Cerebellar nuclear complex (tissue), 1 donor: ENCODE measurements at places on chromosomes 5 and 9.

- no peak for DNase-seq
Measured at GRCh38 chr5:88108490-88109279, 160.0 kb downstream of the TMEM161B start.

DNA sequence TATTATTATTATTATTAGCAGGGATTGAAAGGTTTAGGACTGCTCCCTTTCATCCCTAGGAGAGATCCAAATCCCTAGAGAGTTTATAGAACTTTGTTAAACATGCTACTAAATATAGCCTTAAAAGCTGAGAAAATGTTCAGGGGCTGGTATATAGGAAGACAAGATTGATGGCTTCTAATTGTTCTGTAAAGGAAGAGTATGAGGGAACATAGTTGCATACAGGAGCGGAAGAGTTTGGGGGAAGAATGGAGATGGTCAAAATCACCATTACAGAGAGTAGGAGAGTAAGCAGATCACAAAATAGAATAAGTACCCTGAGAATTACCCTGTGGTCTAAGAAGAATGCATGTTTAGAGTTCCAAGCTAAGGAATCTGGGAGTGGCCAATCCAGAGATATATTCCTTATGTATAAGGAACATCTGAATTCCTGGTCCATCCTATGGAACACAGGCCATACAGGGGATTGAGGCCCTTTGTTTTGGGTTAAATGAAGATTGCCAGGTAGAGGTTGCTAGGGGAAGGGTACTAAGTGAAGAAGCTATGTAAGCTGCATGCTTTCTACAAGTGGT, 158.0 kb upstream of the APC start:
- no peak for DNase-seq

DNA sequence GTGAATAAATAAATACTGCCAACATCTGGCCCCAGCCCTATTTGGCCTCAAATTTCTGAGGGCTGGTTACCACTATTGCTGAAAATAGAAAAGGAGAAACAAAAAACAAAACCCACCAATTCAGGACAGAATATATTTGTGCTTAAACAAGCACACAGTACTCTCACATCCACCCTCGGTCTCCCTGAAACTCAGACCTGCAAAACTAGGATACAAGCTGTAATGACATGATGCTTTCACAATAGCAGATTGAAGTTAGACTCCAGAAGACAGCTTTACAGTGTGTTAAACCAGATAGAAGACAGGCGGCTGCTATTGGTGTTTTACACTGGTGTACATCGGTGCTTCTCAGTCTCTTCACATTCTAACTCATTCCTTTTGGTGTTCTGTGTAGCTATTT, 214.9 kb upstream of the DMRT1 start:
- DNase-seq: no peak

DNA sequence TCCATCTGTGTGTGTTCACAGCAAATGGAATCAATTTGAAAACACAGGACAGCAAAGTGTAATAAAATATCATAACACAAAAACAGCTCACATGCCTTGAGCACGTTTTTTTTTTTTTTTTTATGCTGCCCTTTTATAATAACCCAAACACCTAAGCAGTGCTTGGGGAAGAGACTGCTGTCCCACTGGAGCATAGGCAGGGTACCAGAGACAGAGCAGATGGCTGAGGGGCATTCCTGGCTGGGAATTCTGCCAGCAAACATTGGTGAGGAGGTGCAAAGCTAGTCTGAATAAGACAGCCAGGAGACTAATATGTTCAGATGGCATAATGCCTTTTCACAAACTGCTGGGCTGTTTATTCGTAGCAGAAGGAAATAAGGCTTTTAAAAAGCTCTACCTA, 58.1 kb upstream of the SV2C start:
- DNase-seq: no peak

- no peak for DNase-seq
Measured at GRCh38 chr5:85049020-85049419, 664.3 kb upstream of the EDIL3 start.

GRCh38 chr9:8157683-8158324, 358.2 kb upstream of the DMAC1 start:
- no peak for DNase-seq

GRCh38 chr5:169801324-169801777, 164.3 kb downstream of the DOCK2 start:
- no peak for DNase-seq

DNA sequence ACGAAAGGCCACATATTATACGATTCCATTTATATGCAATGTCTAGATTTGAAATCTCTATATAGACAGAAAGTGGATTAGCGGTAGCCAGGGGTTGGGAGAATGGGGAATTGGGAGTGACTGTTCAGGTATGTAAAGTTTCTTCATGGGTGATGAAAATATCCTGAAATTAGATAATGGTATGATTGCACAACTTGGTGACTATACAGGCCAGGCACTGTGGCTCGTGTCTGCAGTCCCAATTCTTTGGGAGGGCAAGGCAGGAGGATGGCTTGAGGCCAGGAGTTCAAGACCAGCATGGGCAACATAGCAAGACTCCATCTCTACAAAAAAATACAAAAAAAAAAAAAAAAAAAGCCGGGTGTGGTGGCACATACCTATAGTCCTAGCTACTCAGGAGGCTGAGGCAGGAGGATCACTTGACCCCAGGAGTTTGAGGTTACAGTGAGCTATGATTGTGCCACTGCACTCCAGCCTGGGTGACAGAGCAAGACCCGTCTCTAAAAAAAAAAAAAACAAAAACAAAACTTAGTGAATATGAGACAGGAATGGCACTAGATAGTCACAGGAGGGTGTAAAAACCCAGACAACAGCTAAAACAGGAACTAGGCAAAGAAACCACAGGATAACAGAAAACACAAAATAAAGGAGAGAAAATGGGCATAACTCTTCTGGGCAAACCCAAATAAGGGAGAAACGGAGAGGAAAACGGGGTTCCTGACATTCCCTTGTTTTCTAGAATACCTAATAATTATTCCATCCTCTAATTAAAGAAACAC, 72.1 kb upstream of the ZNF618 start:
- no peak for DNase-seq

- no peak for DNase-seq
Measured at GRCh38 chr5:156914371-156914737, 48.7 kb downstream of the TIMD4 start.

GRCh38 chr5:143979044-143979690, 167.2 kb downstream of the HMHB1 start:
- DNase-seq: no peak

DNA sequence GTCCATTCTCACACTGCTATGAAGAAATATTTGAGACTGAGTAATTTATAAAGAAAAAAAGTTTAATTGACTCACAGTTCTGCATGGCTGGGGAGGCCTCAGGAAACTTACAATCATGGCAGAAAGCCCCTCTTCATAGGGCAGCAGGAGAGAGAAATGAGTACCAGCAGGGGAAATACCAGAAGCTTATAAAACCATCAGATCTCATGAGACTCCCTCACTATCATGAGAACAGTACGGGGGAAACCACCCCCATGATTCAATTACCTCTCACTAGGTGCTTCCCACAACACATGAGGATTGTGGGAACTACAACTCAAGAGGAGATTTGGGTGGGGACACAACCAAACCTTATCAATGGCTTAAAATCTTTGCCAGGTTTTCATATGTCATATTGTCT, 20.3 kb upstream of the TENT4A start:
- no peak for DNase-seq

DNA sequence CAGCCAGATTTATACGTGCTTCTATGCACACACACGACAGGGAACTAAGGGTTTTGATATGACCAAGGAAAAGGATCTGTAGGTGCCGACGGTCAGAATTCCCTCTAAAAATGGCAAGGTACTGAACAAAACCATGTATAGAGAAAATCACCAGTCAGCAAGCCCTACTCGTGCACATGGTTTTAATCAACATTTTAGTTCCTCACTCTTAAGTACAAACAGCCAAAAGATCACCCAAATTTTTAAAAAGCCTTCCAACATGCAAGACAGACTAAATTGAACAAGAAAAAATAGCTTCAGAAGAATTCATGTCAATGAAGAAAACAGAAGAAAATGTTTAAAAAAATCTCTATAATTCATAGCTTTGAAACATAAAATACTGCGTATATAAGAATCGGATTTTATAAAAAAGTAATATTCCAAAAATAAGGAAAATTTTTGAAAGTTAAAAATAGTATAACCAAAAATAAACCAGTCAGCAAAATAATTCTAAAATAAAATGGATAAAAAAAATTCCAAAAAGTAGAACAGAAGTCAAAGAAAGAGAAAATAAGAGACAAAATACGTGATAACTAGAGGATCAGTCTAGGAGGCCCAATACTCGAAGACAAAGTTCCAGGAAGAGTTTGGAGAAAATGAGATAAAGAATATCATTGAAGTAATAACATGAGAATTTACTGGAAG, 43.0 kb upstream of the KCNV2 start:
- DNase-seq: no peak

- DNase-seq: no peak
Measured at GRCh38 chr5:34490506-34491250, 165.4 kb upstream of the RAI14 start.

DNA sequence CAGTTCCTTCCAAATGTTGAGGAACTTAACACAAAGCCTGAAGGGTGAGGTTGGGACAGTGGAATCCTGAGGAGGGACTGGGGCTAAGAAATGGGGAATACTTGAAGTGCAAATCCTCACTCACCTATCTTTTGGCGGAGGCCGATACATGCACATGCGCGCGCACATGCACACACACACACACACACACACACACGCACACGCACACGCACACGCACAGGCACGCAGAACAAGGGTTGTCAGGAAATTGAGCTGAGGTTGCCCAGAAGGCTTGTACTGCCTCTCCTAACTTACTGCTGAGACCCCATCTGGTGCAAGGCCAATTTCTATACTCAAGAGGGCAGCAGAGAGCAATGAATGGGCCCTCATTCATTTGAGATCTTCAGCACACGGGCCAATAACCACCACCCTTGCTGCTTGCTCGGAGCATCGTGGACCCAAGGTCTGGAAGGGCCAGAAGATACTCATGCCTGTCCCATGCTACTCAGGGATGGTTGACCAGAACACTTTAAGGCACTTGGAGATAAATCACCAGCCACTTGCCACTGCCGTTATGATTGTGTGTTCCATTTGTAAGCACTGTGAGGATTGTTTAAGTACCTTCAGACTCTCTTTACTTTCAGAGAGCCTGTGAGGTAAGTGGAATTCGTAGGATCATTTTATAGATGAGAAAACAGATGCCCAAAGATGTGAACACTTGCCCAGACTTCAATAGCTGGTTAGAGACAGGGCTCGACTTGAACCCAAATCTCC, 21.5 kb downstream of the BTF3 start:
- DNase-seq: no peak

GRCh38 chr5:95261437-95262175, 23.3 kb downstream of the MCTP1 start:
- no peak for DNase-seq

DNA sequence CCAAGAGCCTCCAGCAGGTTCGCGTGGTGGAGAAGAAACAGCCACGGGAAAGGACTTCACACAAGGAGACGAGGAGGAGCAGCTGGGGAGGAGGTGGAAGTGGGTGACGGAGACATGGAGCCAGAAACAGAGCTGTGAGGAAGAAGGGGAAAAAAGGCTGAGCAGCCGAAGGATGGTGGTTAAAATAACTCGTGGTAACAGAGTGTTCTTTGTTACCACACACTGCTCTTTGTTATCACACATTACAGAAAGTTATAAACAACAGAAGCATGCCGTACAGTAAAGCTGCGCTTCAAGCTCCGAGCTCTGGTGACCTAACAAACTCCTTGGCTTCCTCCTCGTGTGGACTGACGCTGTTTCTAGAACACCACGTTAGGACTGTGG, 215.4 kb downstream of the GLIS3 start:
- DNase-seq: no peak

DNA sequence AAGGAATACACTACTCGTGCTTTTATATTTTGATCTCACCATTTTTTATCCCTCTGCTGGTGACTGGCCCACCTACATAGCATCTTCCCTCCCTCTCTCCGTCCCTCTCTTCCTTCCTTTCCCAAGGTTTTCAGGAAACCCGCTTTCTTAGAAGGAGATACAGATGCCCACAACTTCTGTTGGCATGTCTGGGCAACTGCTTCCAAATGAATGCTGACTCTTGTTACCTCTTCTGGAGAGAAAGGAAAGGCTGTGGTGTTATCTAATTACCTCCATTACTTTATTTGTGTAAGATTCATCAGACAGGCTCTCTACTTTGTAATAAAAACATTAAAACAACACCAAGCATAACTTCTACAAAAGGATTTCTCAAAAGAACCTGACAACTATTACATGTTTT, 20.2 kb downstream of the FANCC start:
- no peak for DNase-seq

GRCh38 chr9:137110147-137110910, 4.2 kb downstream of the DPP7 start:
- no peak for DNase-seq

DNA sequence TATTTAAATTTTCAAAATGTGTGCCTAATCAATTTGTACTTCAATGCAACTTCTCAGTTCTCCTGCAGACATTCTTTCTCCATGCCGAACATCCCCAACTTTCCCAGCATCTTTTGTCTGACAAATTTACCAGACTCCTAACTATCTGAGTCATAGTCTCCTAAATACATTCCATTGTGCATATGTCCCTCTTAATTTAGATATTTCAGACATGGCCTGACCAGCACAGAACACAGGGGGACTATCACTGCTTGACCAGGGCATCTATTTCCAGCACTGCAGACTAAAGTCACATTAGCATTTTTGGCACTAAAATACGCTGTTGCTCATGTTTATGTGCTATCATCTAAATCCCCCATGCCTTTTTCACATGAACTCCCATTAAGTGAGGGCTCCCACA, 71.9 kb downstream of the ITGA1 start:
- DNase-seq: no peak

- DNase-seq: no peak
Measured at GRCh38 chr5:96292582-96293247, 140.3 kb downstream of the PCSK1 start.

- DNase-seq: no peak
Measured at GRCh38 chr9:107856633-107857032, 367.1 kb upstream of the KLF4 start.

GRCh38 chr9:132193227-132194124, 31.6 kb downstream of the NTNG2 start:
- no peak for DNase-seq

DNA sequence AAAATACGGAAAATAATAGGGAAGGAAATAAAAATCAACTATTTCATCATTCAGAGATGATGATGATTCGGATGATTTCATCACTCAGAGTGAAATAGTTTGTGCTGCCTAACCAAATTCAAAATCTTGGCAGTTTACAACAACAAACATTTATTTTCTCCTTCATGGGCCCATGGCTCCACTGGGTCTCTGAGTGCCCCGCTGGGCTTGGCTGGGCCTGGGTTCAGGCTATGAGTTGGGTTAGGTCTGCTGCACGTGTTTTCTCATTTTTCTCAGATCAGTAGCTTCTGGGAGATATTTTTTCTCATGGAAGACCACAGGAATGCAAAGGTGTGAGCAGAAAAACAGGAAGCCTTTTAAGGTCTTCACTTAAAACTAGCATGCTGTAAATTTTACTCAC, 24.0 kb upstream of the F2RL1 start:
- DNase-seq: no peak

GRCh38 chr5:89095341-89095740, 212.4 kb upstream of the MEF2C start:
- DNase-seq: no peak
